A172 (cell line): ENCODE measurements at places on chromosomes 1 and 21. TPM values are rescaled to one million over a fixed set of nuclear protein-coding genes. Genes with fewer than 3 reads are reported as not detected.
A peak's percentile ranks its signal among the peaks of the same experiment; 100 is the strongest.

DNA sequence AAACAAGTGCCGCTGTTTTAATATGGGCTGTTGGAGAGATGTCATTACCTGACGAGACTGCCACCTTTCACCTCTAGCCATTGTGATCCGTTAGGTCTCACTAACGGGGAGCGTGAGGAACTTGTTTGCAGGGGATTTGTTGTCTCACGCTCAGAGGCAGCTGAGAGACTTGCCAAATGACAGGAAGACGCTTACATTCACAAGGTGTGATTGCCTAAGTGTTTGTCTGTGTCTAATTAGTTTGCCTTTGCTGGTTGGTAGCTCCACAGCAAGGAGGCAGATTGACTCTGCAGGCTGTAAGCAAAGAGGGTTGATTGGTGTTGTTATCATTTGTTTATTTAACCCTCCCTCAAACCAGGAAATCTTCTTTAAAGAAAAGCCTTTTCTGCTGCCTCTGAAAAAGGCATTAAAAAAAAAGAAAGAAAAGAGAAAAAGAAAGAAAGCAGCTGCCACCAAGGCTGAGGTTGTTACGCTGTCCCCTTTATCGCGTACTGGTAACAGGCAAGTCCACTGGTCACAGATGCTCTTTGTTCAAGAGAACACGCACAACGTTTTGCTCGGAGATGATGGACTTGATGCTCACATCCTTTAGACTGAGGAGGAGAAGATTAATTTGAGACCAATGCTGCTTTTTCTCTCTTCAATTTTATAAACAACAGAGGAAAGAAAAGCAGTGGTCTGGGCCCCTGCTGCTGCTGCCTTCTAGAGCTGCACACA is 203.9 kb downstream of the ZNF326 start:
- no peak for DNase-seq

DNA sequence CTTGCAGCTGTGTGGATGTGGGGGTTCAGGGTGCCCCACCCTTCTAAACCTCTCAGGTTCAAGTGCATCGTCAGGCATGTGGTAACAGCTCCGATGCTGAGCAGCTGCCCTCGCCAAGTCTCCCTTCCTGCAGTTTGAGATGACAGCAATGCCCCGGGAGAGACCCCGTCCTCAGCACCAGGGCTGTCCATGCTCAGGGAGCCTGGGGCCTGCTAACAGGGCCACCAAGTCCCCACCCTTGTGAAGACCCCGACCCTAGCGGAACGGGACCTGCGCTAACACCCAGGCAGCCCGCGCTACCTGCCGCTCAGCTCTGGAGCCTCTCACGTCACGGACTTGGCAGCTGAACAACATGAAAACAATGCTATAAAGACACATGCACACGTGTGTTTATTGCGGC is 159.2 kb upstream of the C1orf174 start:
- DNase-seq = no peak

Gene ZNF683
- not detected in 2 replicates for total RNA-seq

- no peak for DNase-seq
Observed at GRCh38 chr1:112894561-112895011, 61.4 kb downstream of the SLC16A1 start.

DNA sequence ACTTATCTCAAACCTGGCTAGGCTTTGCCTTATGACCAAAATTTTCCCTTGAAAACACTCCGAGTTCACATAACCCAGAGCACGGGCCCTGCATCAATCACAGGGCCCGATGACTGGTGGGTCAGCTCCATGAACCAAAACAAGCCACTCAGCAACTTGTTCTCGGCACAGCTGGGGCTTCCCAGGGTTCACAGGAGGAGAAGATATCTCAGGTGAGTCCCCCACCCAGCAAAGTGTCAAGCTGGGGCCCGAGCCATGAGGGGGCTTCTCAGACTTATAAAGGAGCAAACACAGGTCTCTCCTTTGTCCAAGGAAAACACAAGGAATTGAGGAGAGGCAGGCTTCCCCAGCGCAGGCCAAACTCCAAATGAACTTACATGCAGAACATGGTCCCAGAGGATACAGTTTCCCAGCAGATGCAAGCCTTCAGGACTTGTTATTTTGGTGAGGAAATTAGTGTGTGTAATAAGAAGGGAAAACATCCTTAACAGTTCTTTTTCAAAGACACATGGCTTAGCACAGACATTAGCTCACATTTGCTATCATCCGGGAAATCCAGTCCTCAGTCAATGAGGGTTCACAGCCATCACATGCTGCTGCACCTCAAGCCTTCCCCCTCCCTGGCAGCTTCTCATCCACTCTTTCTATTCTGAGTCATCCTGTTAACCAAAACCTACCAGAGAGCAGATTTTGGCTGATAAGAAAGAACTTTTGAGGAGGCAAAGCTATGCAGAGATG is 98.1 kb upstream of the NFIA start:
- DNase-seq = peak; percentile 13

Gene CNTN2
- 1.8 TPM in 1 of 2 replicates, not detected in the other for total RNA-seq

Gene KLF17
- total RNA-seq = not detected in 2 replicates

GRCh38 chr1:14784790-14785773 is 186.6 kb downstream of the KAZN start:
- no peak for DNase-seq

- DNase-seq = no peak
Observed at GRCh38 chr1:62978741-62979140, 194.8 kb downstream of the ATG4C start.

Gene UTS2
- not detected in 2 replicates for total RNA-seq
